Non-pigmented ciliary epithelial cell (primary cell): ENCODE measurements at places on chromosomes 3 and 15.

DNA sequence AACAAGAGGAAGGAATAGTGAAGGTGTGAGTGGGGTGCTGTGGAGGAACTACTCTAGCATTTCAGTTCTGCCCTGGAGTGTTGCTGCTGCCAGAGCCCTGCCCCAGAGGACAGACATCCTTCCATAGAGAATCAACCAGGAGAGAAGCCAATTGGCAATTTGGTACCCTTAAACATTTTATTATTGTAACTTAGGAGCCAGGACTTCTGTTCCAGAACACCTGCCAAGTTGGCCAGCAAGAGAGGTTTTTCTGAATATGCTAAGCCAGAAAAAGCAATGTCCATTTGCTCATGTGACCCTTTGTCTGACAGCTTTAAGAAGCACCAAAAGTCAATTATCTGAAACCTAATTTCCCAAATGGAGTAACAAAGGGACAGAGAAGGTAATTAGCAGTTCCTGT lies 264.9 kb downstream of the MEX3B start:
- no peak for DNase-seq

- DNase-seq = no peak
These were observed 167.3 kb downstream of the C3orf70 start for GRCh38 chr3:184985586-184985985.

GRCh38 chr3:29339016-29339833 lies 58.4 kb downstream of the RBMS3 start:
- no peak for DNase-seq

DNA sequence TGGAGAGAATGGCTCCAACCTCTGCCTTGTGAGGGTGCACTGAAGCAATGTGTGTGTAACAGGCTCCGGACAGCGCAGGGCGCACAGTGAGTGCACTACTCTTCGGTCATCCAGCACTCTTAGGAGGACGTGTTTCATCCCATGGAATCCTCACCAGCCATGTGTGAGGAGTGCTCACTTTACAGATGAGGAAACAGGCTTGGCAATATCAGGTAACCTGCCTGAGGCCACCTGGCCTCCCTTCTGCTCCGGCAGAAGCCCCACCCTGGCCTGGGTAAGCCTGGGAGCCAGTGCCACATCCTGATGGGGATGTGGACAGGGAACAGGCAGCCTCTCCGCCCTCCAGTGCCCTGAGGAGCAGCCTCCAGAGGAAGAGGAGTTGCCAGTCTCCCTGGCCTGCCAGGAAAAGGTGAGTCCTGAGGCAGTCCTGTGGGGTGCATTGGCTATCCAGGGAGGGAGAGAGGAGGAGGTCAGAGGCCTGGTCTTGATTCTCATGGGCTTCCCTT lies 39.4 kb upstream of the LIMD1 start:
- no peak for DNase-seq

GRCh38 chr3:149381173-149382100 lies 4.0 kb upstream of the TM4SF1 start:
- DNase-seq = no peak
